ENCODE measurements at places on chromosomes 2 and 18. TPM values are rescaled to one million over a fixed set of nuclear protein-coding genes. Genes with fewer than 3 reads are reported as not detected.

POLR1B gene
- polyA plus RNA-seq, result 21.6 TPM

DNA sequence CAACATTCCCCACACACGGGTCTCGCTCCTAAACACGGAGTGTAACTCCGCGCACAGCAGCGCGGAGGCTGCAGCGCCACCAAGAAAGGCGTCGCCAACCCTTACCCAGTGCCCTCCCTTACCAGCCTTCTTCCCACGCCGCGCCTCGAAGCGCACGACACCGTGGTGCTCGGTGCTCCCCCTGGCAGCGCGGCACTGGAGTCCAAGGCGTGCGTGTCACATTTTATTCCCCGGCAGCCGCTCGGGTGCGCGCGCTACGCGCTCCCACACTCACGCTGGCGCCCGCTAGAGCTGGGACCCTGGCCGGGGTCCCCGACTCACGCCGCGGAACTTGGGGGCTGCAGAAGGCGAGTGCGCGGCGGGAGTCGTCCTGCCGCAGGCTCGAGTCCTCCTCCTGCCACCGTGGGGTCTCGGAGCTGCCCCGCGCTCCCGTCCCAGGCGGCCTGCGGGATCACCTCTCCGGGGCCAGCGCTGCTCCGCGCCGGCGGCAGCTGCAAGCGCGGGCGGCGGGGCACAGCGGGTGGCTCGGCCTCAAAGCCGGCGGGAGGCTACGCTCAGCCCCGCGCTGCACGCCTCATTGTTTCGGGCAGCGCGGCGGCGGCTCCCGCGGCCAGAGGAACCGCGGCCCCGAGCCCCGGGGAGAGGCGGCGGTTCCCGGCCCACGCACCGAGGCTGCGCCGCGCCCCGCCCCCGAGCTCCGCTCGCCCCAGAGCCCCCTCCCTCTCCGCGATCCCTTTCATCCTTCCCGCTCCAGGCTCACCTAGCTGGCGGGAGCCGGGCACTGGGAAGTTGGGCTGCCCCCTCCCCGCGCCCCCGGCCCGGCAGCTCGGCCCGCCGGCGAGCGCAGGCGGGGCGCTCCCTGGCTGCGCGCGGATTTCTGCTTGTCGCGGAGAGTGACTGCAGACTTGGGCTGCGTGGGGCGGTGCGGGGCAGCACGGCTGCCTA is at the start of gene ST6GAL2:
Gene ST6GAL2, minus strand, starts transcription at position 197 of the 945 bp plus-strand sequence. CDS start 42,190 bp downstream, outside the sequence.
- DNase-seq, result no peak

GRCh38 chr2:100317634-100318033 is 4.7 kb downstream of the LONRF2 start:
- DNase-seq, result no peak

DNA sequence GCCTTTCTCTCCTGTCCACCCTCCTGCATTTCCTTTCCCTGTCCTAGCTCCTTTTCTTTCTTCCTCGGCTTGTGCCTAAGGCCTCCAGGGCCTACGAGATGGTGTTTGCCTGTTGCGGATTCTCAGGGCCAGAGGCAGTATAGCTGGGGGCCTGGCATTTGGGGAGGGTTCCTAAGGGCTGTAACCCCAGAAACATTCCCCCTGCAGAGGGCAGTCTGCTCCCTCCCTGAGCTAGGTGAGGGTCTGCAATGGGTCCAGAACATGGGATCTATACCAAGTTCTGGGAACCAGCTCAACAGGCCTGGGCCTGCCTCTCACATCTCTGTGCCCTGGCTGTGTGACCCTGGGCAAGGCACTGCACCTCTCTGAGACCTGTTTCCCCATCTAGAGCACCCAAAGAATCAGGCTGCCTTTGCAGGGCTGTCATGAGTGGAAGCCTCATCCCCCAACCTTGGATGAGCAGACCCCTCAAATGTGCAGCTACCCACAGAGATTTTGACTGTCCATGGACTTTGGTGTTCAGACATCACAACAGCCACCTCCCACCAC is 97.5 kb downstream of the GLI2 start:
- no peak for DNase-seq
